ENCODE measurements at places on chromosomes 12 and 14.

DNA sequence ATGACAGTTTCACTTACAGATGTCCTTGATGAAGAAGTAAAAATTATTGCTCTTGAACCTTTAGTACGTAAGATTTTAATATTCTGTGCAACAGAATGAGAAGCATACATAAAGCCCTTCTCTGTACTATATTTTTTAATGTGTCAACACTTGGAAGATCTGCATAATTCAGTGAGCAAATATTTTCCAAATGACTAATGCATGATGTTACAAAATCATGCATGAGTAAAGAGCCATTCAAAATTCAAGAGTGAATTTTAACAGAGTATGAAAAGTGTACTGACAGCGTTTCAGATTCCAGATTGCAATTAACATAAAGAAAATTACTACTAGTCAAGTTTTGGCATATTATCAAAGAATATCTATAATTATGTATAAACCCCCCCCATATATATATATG lies 101.4 kb upstream of the BBS10 start:
- peak; percentile 69 for DNase-seq

DNA sequence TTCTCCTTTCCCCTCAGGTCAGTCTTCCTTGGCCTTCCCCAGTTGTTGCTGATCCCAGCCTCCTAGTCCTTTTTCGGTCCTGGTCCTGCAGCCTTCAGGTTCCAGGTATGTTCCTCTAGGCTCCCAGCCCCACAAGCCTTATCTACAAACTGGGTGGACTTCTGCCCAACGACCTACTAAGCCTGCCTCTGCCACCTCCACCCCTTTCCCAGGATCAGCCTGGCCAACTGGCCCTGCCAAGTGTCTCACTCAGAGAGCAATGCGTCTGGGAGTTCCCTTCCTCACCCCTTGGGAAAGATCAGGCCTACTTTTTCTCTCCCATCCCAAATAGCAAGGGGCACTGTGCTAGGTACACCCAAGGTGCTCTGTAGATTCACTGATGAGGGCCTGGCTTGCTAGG lies at the start of gene SERPINA12:
Gene SERPINA12, minus strand, starts transcription at position 114 of the 400 bp plus-strand sequence. CDS start 11,072 bp downstream, outside the sequence.
- no peak for DNase-seq

- no peak for DNase-seq
Observed at GRCh38 chr14:57482120-57482519, 11.5 kb downstream of the CCDC198 start.

DNA sequence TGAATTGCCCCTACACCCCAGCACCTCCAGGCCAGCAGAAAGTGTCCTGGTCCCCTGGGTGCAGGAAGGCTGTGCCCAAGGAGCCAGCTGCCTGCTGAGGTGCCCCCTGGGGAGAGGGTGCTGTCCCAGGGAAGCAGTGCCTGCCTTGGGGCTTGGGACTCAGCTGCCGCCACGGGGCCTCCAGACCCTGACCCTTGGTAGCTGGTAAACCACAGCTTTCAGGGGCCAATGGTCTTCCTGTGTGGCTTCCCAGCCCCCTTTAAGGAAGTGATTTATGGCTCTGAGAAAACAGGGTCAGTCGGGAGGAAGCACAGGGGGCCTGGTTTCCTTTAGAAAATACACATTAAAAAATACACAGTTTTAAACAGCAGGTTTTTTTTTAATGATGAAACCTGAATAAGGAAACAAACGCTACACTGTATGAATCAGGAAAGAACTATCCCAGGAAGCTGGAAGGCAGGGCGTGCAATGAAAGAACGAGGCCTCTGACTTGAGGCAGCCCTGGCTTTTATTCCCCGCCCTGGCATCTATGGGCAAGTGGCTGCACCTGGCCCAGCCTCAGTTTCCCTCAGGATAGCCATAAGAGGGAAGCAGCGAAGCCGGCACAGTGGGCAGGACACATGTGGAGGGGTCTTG lies 40.6 kb upstream of the EML1 start:
- peak; percentile 79 for DNase-seq

GRCh38 chr14:69617796-69618195 lies 6.4 kb downstream of the SUSD6 start:
- no peak for DNase-seq

DNA sequence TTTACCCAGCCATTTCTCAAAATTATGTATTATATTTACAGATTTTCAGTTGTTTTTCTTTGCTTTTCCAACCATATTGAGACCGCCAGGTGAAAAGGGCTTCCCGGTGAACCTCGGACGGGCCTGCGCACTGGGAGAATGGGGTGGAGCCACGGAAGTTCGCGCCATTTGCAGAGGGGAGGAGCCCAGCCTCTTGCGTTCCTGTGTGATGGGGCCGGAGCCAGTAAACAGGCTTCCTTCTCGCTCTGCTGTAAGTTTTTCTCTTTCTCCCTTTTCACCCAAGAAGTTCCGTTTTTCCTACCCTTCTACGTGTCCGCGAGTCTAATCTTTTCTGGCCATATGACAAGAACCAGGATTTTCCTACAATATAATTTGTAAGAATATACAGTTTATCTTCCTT lies 1108.8 kb upstream of the SEL1L start:
- DNase-seq, result no peak

GRCh38 chr14:73764406-73765280 lies 50.5 kb upstream of the PNMA1 start:
- no peak for DNase-seq

DNA sequence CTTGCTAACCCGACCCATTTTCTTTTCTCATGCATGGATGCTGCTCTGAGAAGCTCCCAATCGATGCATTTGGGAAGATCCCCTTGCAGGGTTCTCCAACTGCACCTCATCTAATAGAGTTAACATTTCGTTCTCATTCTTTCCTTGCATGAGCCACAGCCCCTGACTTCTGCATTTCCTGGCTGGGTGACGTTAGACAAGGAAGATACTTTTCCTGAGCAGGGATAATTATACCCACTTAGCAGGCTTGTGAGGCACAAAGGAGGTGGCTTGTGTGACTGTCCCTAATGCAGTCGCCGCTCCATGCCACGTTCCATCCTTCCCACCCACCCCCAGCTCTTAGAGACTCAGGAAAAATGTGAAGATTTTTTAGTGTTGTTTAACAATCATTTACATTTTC lies 195.1 kb downstream of the CHST11 start:
- no peak for DNase-seq

- DNase-seq, result peak; percentile 83
Observed at GRCh38 chr14:102620413-102620812, 28.0 kb downstream of the RCOR1 start.

GRCh38 chr12:119176267-119177055 lies 2.3 kb upstream of the HSPB8 start:
- DNase-seq, result peak; percentile 77

DNA sequence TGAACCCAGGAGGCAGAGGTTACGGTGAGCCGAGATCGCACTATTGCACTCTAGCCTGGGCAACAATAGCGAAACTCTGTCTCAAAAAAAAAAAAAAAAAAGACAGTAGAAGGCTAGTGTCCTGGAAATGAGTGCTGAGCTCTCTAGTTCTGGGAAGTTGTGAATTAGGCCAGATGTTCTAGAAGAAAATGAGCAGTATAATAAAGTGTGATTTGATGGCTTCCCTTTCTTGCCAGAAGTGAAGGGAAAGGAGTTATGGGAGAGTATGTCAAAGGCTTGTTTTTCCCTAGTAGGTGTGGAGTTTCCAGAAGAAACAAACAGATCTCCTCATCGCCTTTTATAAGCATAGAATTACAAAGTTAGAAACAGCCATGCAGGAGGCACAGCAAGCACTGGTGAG lies 20.5 kb downstream of the RNF212B start:
- DNase-seq, result no peak

DNA sequence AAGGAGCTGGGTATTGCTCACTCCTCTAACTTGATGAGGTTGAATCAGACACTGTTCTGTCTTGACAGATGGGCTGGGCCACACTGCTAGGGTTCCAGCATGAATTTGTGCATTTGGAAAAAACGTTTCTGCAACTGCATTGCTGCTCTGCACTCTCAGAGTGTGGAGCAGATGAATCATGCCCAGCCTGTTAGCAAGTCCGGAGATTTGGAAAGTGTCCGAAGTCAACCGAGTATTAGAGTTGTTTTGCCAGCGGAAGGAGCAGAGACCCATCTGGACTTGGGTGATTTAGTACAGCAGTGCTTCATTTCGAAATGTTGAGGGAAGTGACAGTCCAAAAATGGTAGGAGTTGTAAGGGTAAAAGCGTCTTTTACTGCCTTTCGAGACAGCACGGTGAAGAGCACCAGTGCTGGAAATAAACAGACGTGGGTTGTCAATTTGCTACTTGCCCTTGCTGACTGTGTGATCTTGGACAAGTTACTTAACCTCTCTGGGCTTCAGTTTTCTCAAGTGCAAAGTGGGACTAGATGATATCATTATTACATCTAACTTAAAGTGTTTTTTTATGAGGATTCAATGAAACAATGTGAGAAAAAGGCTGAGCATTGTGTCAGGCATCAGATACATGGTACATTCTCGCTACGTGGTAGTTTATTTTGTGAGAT lies 139.5 kb downstream of the CHST11 start:
- DNase-seq, result peak; percentile 80
